ENCODE measurements at places on chromosomes 3 and 15.

DNA sequence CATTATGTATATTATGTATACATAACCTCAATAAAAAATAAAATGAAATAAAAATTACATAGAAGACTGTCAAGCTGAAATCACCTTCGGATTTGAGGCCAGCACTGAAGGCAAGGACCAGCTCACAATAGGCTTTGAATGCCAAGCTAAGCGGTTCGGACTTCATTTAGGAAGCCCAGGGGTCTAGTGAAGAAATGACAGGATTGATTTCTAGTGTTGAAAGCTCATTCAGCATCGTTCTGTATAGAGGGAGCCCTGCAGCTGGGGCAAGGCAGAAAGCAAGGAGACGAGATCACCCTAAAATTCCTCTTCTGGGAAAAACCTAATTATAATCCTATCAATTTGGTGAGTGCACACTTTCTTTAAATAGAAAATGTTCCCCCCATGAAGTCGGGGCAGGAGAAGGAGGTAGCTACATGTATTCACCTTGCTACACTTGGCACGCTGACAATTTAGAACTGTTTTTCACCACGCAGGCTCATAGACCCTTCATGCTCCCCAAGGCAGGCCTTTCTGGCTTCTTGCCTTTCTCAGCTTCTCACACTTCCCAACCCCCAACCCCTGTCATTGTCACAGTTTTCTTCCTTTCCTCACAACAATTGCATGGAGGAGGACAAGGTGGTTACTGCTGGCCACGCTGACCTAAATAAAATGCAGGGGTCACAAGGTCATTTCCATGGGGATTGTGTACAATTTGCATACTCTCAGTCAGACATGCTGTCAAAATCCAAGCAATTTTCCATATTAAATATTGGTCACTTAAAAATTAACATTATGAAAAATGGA is 44.4 kb upstream of the SSR3 start:
- DNase-seq = no peak

- no peak for DNase-seq
Observed at GRCh38 chr3:195508185-195508584, 34.9 kb downstream of the PPP1R2 start.

DNA sequence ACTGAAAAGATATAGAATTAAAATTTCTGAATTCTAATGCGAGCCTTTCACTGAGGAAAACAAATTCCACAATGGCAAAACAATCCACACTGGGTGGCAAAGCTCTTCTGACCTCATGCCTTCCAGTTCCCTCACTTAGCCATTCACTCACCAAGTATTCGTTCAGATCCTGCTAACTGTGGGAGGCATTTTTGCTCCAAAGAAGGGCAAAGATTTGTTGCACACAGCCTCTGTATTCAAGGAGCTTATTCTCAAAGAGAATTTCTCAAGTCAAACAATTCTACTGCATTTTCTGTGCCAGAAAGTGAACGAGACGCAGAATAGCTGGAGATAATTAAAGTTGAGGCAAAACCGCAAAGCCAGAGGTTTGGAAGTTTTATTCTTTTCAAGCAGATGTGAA is 77.3 kb downstream of the CPNE4 start:
- no peak for DNase-seq

DNA sequence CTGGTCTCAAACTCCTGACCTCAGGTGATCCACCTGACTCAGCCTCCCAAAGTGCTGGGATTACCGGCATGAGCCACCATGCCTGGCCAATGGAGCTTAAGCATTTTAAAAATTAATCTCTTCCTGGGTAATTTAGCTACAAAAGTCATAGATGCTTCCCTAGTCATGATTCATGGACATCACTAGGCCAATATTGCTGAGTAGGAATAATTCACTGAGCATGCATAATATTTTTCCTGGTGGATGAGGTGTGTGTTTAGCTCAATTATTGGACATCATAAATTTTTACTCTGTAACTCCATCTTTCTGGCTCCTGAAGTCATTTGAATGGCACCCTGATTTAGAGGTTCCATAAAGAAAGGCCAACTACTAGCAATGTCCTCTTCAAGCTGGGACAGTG is 512.9 kb upstream of the AGTR1 start:
- DNase-seq = no peak

DNA sequence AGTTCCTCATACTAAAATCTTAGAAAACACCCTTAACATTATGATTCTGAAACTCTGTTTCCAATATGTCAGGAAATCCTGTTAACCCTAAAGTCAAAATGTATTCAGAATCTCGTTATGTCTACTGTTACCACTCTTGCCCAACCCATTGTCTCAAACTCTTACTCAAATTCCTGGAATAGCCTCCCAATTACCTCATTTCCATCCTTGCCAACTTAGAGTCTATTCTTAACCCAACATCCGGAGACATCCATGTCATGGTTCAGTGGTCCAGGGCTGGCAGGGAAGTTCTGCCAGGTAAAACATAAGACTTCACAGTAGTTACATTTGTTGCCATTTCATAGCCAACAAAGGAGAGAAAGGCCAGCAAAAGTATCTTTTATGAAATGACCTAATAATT is 593.9 kb downstream of the PYDC2 start:
- no peak for DNase-seq

GRCh38 chr15:98875309-98875708 is 132.3 kb downstream of the PGPEP1L start:
- no peak for DNase-seq

- no peak for DNase-seq
Observed at GRCh38 chr3:57268416-57268815, 24.1 kb downstream of the ASB14 start.

- no peak for DNase-seq
Observed at GRCh38 chr3:57694146-57694545, 1.3 kb upstream of the DENND6A start.

- DNase-seq = no peak
Observed at GRCh38 chr15:94673801-94674200, 442.4 kb downstream of the MCTP2 start.

DNA sequence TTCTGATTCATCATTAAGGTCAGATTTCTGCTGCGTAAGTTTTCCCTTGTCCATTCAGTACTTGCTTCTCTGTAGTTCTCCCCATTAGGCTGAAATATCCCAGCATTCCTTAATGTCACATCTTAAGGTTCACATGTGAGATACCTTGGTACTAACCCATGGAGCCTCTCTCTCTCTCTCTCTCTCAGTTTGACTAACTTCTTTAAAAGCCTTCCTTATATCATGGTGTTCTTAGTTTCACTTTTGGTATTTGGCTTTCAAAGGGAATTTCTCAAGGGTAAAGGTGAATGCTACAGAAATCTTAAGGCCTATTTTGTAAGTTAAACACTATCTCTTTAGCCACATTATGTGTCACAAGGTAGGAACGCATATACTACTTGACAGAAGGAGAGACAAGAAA is 427.3 kb upstream of the ZNF717 start:
- DNase-seq = no peak

DNA sequence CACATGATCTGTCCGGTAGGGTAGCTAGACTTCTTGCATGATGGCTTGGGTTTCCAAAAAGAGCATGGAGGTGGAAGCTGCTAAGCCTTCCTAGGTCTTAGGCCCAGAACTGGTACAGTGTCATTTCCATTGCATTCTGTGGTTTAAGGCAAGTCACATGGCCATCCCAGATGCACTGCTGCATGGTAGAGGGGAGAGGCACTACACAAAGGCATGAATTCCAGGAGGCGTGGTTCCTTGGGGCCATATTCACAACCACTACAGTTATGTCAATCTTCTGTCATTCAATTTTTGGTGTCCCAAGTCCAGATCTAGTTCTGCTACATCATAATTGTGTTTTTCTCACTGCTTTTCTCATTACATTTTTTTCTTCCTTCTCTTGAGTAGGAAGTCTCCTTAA is 122.2 kb upstream of the CHRM5 start:
- DNase-seq = no peak

DNA sequence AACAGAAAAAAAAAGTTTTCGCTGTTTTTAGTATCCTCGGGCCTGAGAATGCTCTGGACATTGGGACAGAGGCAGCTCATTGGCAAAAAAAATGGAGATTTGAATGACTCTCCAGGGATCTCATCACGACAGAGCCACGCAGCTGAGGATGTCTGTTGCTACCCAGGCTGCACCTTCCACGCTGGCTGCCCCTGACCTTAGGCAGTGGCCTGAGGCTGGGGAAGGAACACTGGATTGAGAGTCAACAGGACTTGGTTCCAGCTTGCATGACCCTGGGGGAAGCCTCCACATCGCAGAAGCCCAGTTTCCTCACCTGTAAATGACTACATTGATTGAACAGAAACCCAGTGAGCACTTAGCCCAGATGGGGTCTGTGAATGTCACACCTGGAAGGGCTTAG is 8.7 kb upstream of the ACSBG1 start:
- DNase-seq = no peak

DNA sequence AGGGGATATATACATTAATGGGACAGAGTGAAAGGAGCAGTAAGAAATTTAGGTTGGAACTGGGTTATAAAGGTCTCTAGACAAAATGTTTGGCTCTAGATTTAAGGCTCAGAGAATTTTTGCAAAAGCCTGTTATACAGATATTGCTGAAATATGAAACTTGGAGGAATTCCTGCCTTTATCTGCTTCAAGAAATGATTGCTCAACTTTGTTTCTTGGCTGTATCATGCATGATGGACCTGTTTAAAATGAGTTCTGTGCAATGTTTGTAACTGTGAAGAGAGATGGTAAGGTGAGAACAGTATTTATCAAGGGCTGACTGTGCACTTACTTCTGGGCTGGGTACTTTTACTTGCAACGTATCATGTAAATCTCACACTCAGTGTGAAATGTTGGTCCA is 3.3 kb downstream of the CRYBG3 start:
- DNase-seq = no peak

- no peak for DNase-seq
Observed at GRCh38 chr3:182785756-182786155, 7.5 kb upstream of the ATP11B start.

GRCh38 chr3:49703443-49703927 is 14.1 kb downstream of the RNF123 start:
- DNase-seq = peak; percentile 45

DNA sequence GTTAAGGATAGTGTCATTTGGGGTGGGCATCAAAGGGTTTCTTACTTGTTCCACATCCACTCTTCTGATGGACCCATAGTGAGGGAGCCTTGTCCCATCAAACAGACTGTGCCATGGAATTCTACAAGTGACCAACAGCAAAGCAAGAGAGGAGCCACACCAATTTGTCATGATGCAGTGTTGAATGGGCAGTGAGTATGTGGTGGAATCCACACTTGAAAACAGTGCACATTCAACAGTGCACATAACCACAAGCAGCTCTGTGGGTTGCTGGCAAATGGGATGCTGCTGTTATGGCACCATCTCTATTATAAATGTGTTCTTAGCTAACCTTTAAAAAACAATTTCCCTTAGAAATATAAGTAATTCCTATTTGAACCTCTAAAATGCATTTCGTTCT is 52.5 kb upstream of the CPNE4 start:
- no peak for DNase-seq

DNA sequence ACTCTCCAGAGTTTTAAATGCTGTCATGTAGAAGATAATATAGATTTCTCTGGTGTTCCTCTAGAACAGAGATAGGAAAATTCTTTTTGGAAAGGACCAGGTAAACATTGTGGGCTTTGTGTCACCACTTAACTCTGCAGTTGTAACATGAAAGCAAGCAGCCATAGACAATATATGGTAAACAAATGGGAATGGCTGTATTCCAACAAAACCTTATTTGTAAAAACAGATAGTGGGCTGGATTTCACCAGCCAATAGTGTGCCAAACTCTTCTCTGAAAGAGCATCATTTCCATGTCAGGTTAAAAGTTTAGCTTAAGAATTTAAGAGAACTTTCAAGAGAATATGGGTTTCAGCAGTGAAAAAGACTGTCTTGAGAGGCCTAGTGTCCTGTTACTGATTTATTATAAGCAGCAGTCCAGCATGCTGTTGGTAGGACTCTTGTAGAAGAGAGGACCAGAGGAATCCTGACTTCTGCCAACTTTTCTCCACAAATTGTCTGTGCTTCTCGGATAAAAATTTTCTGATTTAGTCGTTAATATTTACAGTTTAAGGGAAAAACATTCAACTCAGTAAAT is 107.7 kb downstream of the TCF12 start:
- DNase-seq = no peak

DNA sequence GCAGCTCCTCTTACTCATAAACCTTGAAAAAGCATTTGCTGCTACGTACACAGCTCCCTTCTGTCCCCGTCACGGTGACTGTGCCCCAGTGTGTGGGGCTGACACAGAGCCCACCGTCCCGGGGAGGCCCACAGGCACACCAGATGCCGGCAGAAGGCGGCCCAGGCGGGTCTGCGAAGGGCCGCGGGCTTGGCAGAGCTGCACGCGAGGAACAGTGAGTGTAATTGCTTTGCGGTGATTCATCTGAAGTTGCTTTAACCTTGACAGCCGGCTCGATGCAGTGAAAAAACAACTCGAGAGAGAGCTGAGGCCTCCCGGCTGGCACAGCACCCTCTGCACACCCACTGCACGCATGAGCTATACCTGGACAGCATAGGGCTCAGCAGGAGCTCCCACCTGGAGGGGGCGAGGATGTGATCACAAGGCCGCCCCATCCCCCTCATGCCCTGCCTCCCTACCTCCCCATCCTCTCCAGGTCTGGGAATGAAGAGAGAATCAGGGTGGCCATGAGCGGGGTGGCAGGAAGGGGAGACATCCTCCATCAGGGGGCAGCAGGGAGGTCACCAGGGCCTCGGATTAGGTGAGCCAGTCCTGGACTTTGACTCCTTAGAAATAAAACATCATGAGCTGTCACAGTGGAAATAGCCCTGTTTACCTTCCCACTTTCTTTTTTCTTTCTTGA is 172.7 kb downstream of the MEGF11 start:
- no peak for DNase-seq

- no peak for DNase-seq
Observed at GRCh38 chr15:100696452-100696851, 94.1 kb downstream of the ASB7 start.

- DNase-seq = no peak
Observed at GRCh38 chr3:113594066-113594465, 61.7 kb downstream of the SIDT1 start.

DNA sequence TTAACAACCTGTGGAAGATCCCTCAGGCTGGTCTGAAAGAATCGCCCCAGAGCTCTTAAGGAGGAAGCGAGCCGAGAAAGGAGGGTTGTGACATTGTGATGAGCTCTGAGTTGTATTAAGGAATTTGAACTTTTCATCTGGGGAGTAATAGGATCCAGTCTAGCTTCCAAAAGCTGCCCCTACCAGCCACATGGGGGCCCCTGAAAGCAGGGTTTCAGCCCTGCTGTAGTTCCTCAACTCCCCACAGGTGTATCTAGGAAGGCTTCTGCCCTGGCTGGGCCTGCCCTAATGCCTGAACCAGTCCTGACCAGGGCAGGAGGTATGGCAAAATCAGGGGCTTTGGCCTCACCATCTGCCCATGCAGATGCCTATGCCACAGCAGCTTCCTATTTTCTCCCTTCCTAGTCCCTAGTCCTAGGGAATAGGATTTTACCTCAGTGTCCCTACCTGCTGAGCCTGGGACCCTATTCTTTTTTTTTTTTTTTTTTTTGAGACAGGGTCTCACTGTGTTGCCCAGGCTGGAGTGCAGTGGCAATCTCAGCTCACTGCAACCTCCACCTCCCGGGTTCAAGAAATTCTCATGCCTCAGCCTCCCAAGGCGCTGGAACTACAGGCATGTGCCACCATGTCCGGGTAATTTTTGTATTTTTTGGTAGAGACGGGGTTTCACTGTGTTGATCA is 5.0 kb upstream of the AP3S2 start:
- DNase-seq = peak; percentile 16

Data from activated T-helper 9 cell treated with anti-CD3 and anti-CD28 coated beads, Interleukin-2, amount 50 U/mL, for 16 hours (primary cell).